Activated T-helper 9 cell treated with anti-CD3 and anti-CD28 coated beads, Interleukin-2, amount 50 U/mL, for 16 hours (primary cell): ENCODE measurements at places on chromosomes 3 and 15.

GRCh38 chr3:73601011-73601410 is 23.7 kb downstream of the PDZRN3 start:
- DNase-seq = no peak

DNA sequence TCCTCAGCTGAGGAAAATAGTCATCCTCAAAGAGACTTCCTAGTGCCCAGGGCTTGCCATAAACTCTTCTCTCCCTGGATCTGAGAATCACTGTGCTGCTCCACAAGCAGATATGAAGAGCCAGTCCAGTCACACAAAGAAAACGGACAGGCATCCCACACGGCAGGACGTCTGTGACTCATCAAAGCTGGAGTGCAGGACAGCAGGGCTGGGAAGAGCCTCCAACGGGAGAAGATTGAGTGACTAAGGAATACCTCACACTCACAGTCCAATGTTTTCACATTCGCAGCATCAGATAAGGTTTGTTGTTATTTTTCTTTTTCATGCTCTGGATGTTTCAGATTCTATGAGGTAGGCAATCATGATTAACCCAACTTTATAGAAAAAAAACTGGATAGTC is 57.8 kb downstream of the NEK10 start:
- DNase-seq = no peak

DNA sequence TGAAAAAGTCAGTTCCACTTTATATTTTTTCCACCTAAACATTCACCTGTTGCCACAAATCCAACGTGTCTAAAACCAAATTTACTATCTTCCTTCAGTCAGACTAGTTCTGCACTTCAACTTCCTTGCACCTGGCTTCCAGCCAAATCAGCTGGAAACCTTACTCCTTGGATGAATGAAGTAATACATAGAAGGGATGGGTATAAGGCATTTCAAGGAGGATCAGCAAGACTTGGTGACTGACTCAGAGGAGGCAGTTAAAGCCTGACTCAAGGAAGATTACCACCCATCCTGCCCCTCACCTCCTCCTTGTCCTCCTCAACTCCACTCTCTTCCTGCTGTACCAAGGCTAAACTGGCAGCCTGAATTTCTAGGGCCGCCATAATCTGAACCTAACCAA is 37.1 kb downstream of the QTRT2 start:
- DNase-seq = no peak

DNA sequence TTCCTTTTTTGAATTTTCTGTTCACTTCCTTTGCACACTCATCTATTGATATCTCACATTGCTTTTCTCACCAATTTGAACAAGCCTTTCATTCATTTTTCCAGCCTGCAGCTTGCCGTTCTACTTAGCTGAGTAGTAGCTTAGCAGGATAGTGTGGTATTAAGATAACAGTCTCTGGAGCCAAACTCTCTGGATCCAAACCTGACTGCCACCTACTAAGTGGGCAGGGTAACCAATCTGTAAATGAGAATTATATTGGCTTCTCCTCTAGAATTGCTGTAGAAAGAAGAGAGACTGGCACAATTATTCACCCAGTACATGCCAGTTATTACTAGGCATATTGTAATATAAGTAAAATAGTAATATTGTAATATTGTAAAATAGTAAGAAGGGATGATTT is 40.5 kb downstream of the AQP9 start:
- no peak for DNase-seq

DNA sequence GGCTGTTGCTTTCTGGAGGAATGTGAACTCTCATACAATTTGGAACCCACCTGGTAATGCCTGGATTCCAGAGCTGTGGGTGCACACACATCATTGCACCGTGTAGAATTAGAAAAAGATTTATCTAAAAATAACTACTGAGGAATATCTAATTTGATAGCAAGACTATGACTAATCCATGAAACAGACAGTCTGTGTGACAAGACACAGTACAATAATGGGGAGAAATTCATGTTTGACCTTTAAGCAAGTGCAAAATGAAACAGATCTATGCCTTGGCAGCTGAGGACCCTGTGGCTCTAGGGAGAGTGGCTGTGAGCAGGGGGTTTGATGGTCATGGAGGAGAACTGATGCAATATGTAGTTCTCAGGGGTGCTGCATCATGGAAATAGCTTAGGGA is 7.9 kb upstream of the DOCK3 start:
- DNase-seq = no peak

DNA sequence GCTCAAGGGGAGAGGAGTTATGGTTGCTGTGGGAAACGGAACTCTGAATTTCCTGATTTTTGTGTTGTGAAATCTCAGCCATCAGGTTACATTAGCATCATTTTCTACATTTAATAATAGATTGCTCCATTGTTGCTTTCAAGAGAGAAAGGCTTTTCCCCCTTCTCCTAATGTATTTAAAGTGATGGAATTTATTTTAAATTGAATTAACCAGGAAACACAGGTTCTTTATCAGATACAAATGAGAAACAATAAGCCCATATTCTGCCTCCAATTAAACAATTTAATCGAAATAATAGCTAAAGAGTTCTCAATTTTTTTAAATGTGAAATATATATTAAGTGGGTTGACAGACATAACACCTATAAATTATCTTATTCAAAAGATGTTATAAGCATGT is 30.1 kb downstream of the TUSC7 start:
- DNase-seq = no peak

GRCh38 chr15:78808550-78808949 is 2.7 kb downstream of the ADAMTS7 start:
- no peak for DNase-seq

DNA sequence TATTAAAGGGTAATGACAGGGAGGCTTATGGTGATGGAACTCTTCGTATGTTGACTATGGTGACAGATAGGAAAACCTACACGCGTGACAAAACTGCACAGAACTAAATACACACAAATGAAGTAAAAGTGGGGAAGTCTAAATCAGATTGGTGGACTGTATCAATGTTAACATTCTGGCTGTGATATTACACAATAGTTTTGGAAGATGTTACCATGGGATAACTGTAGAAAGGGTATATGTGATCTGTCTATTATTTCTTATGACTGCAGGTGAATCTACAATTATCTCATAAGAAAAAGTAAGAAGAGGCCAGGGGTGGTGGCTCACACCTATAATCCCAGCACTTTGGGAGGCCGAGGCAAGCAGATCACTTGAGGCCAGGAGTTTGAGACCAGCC is 9.1 kb downstream of the HIGD2B start:
- no peak for DNase-seq
